ENCODE measurements at places on chromosomes 6 and 20.

DNA sequence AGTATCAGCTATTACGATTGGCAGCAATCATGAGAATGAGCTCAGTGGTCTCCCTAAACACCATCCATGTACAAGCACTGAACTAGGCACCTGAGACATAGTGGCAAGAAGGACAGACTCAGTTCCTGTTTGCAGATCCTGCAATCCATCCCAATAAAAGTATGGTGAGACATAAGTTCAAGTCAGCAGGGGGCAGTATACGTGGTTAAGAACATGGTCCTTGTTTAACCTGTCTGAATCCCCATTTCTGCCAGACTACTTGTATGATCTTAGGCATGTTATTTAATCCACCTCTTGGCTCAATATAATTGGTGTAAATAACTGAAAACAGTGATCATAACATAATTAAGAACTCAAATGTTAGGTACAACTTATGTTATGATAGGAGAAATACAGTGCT is 33.2 kb upstream of the PNISR start:
- no peak for DNase-seq

GRCh38 chr20:31872406-31872805 is 2.0 kb downstream of the TTLL9 start:
- no peak for DNase-seq

DNA sequence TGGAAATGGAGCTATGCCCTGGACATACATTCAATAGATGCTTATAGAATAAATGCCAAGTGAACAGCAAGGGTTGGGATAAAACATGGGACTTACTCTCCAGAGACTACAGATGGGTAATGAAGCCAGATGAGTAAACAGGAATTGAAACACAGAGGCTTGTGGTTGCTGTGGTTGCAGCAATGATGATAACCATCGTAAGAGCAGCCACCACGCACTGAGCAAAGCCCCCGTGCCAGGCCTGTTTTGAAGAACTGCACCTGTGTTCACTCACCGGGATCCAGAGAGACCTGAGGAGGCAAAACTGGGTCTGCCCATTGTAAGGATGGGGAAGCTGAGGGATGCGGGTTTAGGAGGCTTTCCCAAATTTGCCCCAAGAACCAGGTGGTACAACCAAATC is 431.1 kb upstream of the CDH4 start:
- DNase-seq: no peak

- DNase-seq: no peak
These were observed 12.2 kb upstream of the MOXD1 start for GRCh38 chr6:132413499-132413802.

GRCh38 chr6:148440877-148441453 is 98.3 kb downstream of the SASH1 start:
- DNase-seq: peak; percentile 29

DNA sequence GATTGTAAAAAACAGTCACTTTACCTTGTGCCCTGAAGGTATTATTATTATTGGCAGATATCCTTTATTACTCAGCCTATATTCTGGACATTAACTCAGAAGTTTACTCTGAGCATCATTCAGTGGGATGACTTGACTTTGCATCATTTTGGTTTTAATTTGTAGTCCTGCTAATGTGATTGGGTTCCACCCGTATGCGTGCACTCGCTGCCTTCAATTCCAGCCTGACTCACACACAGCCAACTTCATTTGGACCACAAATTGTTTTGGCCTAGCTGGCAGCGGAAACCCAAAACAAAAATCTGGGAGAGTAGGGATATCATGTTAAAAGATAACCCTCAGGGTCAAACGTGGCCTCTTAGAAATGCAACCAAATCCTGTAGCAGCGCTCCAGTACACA is 704.4 kb upstream of the SLC35B3 start:
- no peak for DNase-seq

- DNase-seq: no peak
These were observed 12.6 kb upstream of the PCMTD2 start for GRCh38 chr20:64242797-64243475.

DNA sequence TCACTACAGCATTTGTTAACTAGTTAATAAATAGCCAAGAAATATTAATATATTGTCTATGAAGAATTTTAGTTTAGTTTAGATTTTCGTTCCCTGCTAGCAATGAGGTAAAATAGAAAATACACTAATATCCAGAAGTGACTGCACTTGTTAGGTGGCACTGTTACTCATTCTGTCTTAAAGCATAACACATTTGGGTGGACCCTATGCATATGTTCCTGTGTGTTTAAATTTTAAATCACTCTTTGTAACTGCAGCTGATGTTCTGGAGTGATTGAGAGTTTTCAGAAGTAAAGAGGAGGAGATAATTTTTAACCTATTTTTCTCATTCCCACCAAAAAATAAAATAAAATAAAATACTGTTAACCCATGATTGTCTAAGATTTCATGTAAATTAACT is 73.9 kb upstream of the SOX4 start:
- DNase-seq: no peak

DNA sequence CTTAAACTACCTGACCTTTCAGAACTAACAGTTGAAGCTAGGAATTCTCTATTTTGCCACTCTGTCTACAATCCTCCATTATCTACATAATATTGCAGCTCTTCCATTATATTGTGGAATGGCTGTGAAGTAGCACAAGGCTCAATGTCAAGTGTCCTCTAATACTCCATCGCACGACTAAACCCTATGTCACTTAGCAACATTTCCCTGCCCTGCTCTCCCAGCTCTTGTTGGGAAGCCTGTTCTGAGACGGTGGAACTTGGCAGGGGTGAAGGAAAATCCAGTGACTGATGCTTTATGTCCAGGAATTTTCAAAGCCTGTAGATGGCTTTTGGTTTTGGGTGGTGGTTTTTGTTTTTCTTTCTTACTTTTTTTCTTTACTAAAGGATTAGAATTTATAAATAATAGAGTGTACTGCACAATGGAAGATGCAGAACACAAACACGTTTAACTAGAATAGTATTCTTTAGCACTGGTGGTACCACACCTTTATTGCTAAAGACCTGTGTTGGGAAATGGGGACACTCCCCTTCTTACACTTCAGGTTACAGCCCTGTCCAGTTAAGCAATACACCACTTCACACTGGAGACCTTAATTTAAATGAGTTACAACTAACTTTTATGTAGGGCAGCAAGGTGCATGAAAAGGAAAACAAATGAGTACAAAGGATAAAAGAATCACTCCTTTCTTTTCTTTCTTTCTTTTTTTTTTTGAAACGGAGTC is 20.7 kb upstream of the AMD1 start:
- no peak for DNase-seq

DNA sequence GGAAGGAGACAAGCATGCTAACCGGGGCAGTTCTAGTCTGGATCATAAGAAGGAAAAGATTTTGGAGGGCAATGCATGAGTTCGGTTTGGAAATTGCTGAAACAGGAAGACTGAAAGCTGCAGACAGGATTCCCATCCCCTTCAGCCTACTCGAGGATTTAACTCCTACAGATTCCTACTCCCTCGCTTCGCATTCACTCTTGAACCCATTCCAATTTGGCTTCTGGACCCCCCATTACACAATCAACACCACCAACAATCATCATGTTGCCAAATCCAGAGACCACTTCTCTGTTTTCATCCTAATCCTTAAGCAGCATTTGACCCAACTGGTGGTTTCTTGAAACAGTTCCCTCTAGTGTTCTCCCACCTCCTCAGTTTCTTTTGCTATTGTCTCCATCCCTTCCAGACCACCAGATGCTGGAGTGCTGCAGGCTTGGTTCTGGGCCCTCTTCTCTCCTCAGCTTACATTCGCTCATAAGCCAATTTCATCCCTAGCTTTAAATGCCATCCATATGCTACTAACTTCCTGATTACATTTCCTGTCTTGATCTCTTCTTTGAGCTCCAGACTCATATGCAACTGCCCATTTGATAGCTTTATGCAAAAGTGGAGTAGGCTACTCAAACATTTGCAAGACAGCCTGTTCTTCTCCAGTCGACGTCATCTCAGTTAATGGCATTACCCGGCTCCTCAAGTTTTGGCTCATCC is 66.5 kb downstream of the DTNBP1 start:
- no peak for DNase-seq

DNA sequence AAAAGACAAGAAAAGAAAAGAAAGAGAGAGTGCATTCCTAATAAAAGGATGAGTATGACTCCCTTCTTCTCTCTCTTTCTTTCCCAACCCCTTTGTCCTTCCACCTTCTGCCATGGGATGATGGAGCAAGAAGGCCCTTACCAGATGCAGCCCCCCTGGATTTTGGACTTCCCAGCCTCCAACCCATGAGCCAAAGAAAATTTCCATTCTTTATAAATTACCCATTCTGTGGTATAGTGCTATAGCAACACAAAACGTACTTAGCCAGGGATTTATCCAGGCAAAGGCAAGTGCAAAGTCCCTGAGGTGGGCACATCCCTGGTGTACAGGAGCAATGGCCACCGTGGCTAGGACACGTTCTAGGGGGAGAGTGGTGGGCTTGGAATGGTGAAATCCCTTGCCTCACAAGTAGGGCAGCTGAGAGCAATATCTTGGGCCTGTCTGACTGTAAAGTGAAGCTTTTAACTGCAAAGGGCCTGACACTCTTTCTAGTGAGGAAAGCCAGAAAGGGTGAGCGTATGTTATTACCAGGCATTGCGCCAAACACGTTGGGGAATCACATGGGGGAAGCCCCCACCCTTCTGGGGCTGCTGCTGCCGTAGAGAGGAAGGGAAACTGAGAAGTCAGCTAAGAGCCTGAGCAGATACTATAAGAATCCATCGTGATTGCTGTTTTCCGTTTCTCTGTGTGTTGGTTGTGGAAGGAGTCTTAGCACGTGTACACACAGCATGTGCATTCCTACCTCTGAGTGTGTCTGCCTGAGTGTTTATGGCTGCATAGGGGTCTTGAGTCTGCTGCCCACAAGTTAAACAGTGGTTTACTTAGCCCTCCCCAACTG is 50.7 kb upstream of the SIRPA start:
- no peak for DNase-seq

DNA sequence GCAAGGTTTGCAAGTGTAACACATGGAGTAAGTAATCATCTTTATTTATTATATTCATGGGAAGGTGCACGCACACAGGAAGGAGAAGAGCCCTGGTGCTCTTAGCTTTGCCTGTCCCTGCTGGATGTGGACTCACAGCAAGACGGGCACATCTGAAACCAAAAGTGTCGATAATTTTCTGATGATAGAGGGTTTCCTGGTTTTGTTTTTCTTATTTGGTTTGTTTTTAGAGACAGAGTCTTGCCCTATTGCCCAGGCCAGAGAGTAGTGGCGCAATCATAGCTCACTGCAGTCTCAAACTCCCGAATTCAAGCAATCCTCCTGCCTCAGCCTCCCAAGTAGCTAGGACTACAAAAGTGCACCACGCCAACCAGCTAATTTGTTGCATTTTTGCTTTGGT is 7.8 kb upstream of the KHDC1L start:
- DNase-seq: no peak

DNA sequence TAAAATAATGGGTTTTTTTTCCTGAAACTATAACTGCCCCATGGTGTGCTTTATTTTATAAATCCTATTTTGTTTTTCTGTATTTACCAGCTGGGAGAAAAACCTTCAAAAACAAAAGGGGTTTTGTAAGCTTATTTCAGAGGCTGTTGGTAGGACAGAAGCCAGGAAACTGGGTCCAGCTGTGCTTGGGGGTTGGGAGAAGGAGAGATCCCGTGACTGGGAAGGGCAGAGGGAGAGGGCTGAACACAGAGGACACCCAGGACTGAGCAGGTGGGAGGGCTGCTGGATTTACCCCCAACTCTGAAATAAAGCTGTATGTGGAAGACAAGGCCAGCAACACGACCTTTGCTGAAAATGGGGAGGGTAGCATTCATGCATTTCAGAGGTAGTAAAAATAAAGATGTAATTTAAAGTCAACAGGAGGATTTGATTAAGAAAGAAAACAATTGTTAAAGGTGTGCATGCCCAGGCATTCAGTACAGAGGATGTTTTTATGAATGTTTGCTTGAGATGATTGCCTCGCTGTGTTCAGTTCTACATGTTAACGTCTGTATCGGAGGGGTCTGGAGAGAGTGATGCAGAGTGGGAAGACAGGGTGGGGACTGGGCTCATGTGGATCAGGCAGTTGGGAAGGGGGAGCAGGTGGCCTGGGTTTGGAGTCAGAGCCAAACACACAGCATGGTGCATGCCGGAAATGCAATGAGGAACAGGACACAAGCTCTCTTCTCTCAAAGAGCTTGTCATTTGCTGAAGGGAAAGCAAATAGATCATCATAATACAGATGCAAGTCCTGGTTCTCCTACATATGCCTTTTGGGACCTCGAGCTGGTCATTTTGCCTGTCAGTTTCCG is 21.4 kb downstream of the ARFGEF3 start:
- no peak for DNase-seq

- DNase-seq: no peak
These were observed 65.7 kb downstream of the CD40 start for GRCh38 chr20:46183768-46184167.

DNA sequence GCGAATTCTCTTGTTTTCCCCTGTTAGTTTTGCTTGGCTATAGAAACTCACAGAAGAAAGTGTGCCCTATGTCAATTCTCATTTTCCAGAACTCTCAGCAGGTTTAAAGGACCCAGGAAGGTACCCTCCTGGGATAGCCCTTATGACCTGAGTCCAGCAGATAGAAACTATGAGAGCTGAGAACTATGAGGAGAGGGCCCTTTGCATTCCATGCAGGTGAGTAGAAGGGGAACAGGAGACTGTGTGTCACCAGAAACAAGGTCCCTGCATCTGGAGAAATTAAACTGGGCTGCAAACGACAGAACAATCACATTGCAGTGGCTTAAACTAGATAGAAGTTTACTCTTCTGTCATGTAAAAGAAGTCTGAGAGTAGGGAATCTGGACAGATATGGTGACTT is 35.7 kb upstream of the SCUBE3 start:
- no peak for DNase-seq

DNA sequence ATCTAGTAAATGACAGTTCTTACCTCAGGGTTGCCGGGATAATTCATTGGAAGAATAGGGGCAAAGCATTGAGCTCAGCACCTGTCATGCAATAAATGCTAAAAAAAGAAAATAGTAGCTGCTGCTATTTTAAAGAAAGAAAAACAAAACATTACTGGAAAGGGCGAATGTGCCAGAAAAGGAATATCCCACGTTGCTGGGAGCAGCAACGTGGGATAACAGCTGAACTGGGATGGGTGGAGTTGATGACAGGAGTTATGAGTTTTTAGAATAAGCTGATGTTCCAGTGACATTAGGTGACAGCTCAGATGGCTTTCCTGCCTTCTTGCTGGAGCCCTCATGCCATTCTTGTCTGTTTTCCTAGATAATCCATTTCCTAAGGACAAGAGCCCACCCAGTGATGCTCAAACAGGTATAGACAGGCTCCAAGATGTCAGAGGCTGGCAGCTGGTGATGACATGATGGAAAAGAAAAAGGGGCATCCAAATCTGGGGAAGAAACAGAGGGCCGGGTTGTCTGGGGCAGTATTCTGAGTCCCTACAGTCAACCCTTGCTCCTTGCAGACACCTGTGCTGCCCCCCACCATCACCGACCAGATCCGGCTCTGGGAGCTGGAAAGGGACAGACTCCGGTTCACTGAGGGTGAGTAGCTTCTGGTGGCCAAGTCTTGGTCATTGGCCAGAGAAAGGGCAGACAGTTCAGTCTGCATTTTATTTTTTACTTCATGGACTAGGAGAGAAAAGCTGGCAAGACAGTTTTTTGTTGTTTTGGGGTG is 1.1 kb upstream of the VARS2 start:
- DNase-seq: no peak

GRCh38 chr6:100084316-100084990 is 90.4 kb upstream of the MCHR2 start:
- DNase-seq: no peak

GRCh38 chr20:62860391-62860923 is 1.2 kb downstream of the TCFL5 start:
- peak; percentile 49 for DNase-seq

Data from 8988T (cell line).